Lung microvascular endothelial cell (primary cell): ENCODE measurements at places on chromosomes 3 and 15. TPM values are rescaled to one million over a fixed set of nuclear protein-coding genes. Genes with fewer than 3 reads are reported as not detected.

Gene SYNPR
- total RNA-seq = not detected in 2 replicates

Gene GRK7
- total RNA-seq = not detected in 2 replicates

Gene GOLGA6L9
- total RNA-seq = 0.60 and 0.87 TPM in 2 replicates

Gene RBMS3
- 22.6 and 24.2 TPM in 2 replicates for total RNA-seq

GRCh38 chr3:172541945-172542488 is 18.8 kb upstream of the TNFSF10 start:
- DNase-seq = no peak

- DNase-seq = no peak
Measured at GRCh38 chr15:33638453-33638852, 327.7 kb downstream of the RYR3 start.

DNA sequence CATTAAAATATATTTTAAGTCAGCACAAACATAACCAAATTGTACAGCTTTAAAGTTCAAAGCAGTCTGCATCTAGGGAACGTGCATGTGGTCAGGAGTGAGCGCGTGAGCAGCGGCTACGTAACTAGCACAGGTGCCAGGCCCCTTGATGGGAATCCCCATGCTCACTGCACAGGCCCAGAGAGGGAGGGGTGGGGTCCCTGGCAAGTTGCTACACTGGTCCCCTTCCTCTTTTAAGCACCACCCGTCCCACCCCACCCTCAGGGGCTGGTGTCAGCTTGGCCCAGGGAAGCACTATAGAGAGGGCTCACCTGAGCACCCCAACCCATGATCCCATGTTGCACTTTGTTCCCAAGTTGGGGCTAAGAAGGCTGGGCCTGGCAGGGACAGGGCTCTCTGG is 835 bp upstream of the GMPPB start:
- DNase-seq = peak; percentile 27

DNA sequence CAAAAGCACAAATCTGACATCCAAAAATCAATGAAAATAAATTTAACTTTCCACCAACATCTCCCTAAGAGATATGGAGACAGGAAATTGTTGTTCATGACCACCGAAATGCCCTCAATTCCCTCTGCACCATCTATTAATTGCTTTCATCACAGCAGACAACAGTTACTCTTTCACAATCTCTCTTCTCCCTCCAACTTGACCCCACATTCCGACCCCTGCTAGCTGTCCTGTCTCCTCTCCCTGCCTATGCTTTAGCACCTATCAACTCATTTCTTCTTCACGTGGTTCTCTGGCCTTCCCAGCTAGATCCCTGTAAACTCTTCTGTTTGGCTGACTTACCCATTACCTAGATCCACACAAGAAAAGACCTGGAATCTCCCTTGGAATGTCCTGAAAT is 173.9 kb upstream of the ADAMTS9 start:
- no peak for DNase-seq

GRCh38 chr15:64717735-64718495 is 57.5 kb downstream of the RBPMS2 start:
- peak; percentile 74 for DNase-seq

DNA sequence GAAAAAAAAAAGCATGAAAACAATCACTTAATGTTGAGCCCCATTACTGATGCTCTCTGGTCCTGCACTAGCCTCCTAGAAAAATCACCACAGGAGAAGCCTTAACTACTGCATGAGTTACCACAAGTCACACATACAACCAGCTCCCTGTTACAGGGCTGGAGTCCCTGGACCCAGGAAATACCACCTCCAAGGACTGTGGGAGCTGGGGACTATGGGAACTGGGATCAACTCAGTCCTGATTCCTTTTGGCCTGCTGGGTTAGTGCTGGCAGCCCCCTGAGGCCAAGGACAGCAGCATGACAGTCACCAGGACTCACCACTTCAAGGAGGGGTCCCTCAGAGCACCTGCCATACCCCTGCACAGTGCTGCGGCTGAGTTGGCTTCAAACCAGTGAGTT is 559 bp downstream of the NR1I2 start:
- DNase-seq = no peak

- DNase-seq = no peak
Measured at GRCh38 chr15:90906181-90906849, 3.2 kb downstream of the MAN2A2 start.

- DNase-seq = no peak
Measured at GRCh38 chr15:52683580-52683979, 4.4 kb upstream of the ATOSA start.

Gene CD80
- under 0.01 TPM in 1 of 2 replicates, not detected in the other for total RNA-seq

Gene MUC20
- total RNA-seq = under 0.01 TPM in 2 replicates

Gene CGNL1
- total RNA-seq = 17.9 and 38.3 TPM in 2 replicates

- no peak for DNase-seq
Measured at GRCh38 chr3:123123716-123124616, 57.1 kb downstream of the PDIA5 start.

- DNase-seq = peak; percentile 72
Measured at GRCh38 chr15:94743668-94744067, 512.3 kb downstream of the MCTP2 start.

GRCh38 chr3:29057326-29057725 is 223.5 kb upstream of the RBMS3 start:
- no peak for DNase-seq

DNA sequence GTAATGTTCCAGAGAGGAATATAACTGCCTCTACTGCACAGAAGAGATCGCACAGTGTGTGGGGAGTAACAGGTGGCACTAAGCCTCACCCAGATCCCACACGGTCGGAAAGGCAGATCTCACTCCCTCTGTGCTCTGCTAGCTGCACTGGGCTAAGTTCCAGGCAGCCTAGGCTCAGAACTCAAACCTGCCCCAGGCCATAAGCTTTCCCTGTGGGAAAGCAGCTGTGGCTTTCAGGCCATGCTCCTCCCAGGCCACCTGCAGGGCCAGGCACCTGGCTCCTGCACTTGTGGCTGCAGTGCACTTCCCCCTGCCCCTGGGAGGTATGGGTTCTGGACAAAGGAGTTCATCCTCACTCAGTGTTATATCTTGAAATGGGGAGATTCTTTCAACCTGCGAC is 27.5 kb downstream of the PCCB start:
- no peak for DNase-seq

Gene NEK10
- total RNA-seq = 1.1 and 1.4 TPM in 2 replicates

- DNase-seq = peak; percentile 50
Measured at GRCh38 chr15:68114356-68114755, 60.2 kb downstream of the PIAS1 start.

GRCh38 chr3:14177580-14178246 is 688 bp downstream of the XPC start:
- peak; percentile 17 for DNase-seq

- peak; percentile 85 for DNase-seq
Measured at GRCh38 chr3:48402281-48402732, 27.6 kb downstream of the PLXNB1 start.

DNA sequence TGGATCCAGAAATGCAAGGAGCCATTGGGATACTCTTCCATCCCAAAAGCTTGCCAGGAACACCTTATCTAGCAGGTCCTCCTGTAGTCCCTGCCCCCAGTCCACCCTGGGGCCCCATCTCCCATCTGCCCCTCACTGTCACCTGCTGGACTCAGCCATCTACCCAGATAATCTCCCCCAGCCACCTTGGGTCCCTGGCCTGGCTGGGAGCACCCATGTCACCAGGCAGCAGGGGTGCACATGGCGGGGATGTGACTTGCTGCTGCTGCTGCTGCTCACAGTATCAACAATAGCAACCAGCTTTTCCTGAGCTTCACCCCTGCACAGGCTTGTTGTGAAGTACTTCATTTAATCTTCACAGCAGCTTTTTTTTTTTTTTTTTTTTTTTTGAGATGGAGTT is 12.6 kb downstream of the PTH1R start:
- DNase-seq = no peak

Gene JAGN1
- total RNA-seq = 25.1 and 28.8 TPM in 2 replicates

GRCh38 chr3:114108137-114108536 is 51.6 kb downstream of the QTRT2 start:
- DNase-seq = no peak

DNA sequence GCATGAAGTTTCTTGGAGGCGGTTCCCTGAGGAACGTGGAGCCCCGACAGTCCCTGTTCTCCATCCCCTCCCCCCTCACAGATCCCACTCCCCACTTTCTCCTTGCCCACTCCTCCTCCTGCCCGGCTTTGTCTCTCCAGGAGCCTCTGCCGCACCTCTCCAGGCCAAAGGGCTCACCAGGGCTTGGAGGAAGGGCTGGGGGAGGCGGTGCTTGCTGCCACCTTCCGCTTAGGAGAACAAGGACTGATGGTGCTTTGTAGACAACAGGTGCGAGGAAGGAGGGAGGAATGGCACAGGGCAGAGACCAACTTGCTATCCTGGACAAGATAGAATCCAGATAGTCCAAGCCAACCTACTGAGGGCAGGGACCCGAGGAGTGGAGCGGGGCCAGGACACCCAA is 103.5 kb upstream of the SMAD3 start:
- DNase-seq = no peak

- no peak for DNase-seq
Measured at GRCh38 chr3:160472344-160472743, 22.8 kb upstream of the TRIM59 start.

- DNase-seq = no peak
Measured at GRCh38 chr3:72143322-72143721, 358.4 kb upstream of the PROK2 start.

GRCh38 chr3:99532246-99532645 is 106.1 kb upstream of the COL8A1 start:
- peak; percentile 84 for DNase-seq

DNA sequence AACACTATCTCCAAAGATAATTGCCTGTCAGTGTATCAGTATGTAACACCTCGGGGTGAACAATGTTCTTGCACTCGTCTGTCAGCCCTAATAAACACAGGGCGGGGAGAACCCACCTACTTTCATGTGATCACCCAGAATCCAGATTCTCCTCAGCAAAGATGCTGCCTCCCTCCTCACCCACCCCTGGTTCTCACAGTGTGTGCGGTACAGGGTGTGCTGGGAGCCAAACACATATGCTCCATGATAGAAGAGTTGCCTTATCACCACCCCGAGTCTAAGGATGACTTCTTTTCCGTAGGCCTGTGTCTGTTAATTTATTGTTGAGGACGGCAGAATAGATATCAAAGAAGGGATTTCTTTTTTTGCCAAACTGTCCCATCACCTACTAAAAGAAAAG is 206.1 kb downstream of the TLE3 start:
- DNase-seq = no peak

DNA sequence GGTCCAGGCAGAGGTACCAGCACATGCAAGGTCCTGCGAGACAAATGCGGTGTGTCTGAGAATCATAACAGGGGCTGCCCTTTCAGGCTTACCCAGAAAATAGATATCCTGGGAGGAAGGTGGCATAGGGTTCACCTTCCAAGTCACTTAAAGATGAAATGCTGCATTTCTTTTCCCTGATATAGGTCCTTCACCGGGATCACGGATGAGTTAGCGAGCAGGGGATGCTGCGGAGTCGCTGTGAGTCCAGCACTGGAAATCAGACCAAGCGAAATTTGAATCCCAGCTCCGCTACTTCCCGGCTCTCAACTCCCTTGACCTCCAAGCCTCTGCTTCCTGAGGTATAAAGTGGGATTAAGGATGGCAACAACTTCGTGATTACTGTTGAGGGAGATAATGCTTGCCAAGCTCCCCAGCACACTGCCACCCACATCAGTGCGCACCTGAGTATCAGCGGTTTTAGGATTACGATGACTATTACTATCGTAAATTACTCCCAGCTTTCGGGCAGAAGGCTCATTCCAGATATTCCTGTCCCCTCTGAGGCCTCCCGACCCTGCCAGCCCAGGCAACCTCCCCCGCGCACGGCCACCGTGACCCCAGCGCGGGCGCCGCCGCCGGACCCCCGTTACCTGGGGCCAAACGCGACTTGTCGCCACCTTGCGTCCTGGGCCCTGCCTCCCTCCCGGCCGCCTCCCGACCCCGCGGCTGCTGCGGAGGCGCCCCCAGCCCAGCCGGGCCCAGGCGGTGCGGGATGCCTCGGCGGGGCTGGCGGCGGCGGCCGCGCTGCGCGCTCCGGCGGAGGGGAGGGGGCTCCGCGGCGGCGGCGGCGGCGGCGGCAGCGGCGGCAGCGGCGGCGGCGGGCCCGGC is 589 bp upstream of the GPR27 start:
- no peak for DNase-seq

Gene WDR49
- total RNA-seq = 0.20 and 0.22 TPM in 2 replicates

Gene ZNF80
- total RNA-seq = not detected in 2 replicates

DNA sequence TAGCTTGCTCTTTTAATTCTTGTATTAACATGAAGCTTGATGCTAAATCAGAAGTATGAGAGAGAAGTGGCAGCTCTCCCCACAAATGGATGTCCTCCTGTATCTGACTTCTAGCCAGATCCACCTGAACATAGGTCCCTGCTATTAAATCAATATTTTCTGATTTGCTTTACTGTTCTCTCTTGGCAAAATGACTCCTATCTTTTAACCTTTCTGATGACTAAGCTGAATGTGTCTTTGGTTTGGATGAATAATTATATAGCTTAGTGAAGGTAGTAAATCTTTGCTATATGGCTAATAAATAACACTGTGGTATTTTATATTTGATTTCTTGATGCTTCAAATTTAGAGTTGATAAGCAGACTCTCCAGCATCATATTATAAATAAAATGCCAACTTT is 28.3 kb upstream of the ARL14 start:
- DNase-seq = no peak

DNA sequence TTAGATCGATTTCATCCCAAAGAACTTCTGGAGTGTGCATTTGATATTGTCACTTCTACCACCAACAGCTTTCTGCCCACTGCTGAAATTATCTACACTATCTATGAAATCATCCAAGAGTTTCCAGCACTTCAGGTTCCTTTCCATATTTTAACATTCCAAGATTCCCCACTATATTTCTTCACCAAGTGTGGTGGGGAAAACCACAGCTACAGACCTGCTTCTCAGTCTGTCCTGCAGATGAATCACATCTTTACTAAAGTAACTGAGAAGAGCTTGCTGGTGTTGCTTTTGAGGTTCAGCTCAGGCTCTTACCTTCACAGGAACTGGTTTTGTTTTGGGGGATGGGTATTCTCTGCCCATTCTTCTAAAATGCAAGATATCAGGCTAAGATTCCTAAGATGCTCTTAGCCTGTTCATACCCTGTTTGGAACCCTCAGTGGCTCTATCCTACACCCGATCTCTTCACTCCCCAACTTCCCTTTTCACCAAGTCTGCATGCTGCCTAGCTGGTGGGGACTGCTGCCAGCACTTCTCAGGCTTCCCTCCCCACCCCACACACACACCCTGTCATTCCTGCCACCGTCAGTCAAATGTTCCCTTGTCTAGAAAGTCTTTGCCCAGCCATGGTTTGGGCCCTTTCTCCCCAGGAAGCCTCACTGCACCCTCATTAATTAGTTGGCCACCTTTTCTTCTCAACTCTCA is 30.8 kb downstream of the SRP14 start:
- no peak for DNase-seq

Gene UPK1B
- total RNA-seq = under 0.01 TPM in 1 of 2 replicates, not detected in the other

DNA sequence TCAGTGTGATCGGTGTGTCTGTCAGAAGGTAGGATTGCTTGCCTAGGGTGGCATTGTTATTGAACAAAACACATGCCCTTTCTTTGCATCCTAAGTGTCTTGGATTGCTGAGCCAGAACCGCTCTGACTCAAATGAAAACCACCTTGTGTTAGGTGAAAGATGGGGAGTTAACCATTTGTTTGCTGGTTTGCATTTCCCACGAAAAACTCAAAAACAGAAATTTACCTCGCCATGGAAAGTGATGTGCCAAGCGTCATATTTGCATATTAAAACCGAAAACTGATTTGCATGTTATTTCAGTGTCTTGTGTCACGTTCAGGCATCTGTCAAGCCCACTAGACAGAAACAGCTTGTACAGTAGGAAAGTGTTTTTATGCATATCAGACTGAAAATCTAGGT is 474.6 kb upstream of the TPRG1 start:
- DNase-seq = no peak

- DNase-seq = no peak
Measured at GRCh38 chr3:120555657-120556509, 40.3 kb upstream of the NDUFB4 start.
